ENCODE measurements at places on chromosomes 16 and 17.

DNA sequence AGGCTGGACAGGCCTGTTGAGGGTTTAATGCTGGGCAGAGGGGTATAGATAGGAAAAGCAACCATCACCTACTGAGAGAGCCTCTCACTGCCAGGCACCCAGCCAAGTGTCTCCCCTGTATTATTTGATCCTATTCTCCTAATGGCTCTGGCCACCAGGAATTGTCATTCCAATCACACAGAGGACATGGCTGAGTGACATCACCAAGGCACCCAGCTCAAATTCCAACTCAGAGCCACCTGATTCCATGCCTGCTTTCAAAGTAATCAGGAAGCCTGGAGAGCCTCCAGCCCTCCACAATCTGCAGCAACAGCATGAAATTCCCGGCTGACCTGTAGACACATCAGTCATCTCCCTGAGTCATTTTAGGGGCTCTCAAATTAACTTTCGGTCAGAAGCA lies 368.9 kb upstream of the C16orf82 start:
- DNase-seq = no peak

- DNase-seq = no peak
Measured at GRCh38 chr17:19978805-19979211, 1.2 kb upstream of the AKAP10 start.

DNA sequence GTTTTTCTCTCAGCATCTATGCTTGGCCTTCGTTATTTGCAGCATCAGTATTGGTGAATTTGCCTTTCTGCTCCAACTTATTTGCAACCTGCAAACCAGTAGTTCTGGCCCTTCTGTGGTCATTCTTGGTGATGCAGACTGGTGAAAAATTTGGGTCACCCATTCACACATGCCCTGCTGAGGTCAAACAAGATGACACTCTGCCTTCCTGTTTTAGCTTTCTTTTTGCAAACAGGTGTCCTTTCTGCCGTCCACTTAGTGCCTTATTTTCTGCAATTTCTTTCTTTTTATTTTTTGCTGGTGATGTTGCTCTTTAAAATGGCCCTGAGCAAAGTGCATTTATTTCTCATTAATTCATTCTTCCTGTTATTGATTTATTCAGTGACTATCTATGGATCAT lies 31.3 kb downstream of the PLCG2 start:
- DNase-seq = no peak

DNA sequence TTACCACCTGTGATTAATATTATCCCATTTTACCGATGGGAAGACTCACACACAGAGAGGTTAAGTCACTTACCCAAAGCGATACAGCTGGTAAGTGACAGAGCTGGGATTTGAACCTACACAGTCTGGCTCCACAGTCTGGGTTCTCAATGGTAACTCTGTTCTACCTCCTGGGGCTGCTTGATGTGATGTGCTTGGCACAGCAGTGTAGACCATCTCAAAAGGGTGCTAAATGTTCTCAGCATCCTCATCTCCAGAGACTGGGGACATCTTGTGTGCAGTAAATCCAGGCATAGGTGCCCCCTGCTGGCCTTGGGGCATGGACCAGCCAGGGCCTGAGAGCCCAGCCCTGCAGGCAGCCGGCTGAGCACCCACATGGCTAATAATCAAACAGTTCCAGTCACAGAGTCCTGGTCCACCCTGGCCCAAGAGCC lies 15.4 kb upstream of the KATNB1 start:
- no peak for DNase-seq

- DNase-seq = no peak
Measured at GRCh38 chr17:17667231-17667630, 14.0 kb upstream of the RAI1 start.

DNA sequence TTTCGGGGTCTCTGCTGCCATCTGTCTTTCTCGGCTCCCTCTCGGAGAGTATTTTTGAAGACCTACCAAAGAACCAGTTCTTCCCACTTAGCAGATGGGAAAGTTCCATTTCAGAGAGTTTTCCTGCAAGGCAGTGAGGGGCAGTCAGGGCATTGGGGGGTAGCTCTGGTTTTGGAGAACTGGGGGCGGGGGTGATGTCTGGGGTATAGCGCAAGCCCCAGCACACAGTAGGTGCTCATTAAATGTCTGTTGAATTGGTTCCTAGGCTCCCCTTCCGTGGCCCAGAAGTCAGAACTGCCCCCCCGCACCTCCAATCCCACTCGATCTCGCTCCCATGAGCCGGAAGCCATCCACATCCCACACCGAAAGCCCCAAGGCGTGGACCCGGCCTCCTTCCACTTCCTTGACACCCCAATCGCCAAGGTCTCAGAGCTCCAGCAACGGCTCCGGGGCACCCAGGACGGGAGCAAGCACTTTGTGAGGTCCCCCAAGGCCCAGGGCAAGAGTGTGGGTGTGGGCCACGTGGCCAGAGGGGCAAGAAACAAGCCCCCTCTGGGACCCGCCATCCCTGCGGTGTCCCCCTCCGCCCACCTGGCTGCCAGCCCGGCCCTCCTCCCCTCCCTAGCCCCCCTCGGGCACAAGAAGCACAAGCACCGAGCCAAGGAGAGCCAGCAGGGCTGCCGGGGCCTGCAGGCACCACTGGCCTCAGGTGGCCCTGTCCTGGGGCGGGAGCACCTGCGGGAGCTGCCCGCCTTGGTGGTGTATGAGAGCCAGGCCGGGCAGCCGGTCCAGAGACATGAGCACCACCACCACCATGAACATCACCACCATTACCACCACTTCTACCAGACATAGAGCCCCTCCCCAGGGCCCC lies 47.9 kb downstream of the SNX20 start:
- no peak for DNase-seq

DNA sequence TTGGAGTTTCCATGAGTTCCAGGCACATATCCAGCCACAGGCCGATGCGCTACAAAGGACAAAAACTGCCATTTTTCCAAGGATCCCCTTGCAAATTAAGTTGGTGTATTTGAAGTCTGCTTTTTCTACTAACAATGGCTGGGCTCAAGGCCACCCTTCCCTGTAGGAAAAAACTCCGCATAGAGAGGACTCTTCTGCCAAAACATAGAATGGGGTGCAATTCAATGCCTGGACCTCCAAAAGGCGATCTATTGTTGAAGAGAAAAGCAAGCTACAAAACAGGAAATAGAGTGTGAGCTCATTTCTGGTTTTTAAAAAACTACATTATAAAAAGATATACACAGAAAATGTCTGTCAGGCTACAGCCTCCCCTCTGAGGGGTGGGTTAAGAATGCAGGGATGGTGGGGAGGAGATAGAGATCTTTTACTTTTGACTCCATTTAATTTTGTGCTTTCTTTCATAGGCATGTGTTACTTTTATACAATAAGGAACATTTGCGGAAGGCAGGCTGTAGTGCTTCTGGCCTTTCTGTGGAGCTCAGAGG lies 22.9 kb upstream of the PRSS54 start:
- no peak for DNase-seq

DNA sequence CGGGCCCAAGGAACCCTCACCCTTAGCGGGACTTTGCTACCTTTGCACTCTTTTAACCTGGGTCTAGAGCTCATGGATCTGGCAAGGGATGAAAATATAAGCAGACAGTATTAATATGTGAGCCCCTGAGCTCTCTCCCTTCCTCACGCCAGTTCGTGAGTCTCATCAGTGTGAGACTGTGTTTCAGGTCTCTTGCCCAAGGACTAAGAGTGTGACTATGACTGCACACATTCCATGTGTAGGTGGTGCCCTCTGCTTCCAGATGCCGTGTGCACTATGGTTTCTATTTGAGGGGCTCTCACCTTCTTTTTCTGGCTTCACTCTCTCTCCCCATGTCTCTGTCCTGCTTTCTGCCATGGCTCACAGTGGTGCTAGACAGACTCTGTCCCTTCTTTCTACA lies 40.5 kb downstream of the DHRS7B start:
- DNase-seq = no peak

GRCh38 chr16:55475919-55476318 lies 3.1 kb upstream of the MMP2 start:
- no peak for DNase-seq

DNA sequence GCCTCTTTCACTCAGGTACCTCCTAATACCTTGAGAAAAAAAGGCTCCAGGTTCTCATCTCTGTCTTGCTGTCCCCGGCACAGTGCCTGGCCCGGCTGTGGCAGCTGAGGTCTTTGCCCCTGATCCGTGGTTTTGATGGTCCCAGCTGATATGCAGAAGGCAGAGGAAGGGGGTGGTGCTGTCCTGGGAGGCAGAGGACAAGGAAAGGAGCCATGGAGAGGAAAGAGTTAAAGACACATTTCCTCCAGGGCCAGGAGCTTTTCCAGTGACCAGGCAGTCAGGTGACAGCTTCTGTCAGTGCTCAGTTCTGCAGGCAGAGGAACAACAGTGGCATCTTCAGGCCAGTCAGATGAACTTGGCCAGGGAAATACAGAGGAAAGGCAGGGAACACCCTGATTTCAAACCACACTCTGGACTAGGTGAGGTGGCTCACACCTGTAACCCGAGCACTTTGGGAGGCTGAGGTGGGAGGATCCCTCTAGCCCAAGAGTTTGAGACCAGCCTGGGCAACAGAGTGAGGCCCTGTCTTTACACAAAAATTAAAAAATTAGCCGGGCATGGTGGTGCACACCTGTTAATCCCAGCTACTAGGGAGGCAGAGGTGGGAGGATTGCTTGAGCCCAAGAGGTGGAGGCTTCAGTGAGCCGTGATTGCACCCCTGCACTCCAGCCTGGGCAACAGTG lies 3.3 kb upstream of the COG1 start:
- no peak for DNase-seq

DNA sequence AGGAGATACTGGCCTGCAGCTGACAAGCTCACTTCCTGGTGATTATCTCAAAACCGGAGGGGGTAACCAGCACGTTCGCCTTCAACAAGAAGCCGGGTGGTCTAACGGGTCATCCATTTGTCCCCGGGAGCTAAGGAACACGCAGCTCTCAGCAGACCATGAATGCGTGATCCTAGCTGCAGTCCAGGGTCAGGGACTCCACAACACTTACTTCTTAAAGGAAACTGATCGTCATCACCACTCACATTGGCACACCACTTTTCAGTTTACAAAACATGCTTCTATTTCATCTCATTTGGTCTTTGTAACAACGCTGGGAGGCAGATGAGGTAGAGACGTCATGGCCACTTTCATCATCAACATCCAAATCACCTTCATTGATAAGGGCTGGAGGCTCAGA lies 25.2 kb downstream of the COTL1 start:
- DNase-seq = no peak

DNA sequence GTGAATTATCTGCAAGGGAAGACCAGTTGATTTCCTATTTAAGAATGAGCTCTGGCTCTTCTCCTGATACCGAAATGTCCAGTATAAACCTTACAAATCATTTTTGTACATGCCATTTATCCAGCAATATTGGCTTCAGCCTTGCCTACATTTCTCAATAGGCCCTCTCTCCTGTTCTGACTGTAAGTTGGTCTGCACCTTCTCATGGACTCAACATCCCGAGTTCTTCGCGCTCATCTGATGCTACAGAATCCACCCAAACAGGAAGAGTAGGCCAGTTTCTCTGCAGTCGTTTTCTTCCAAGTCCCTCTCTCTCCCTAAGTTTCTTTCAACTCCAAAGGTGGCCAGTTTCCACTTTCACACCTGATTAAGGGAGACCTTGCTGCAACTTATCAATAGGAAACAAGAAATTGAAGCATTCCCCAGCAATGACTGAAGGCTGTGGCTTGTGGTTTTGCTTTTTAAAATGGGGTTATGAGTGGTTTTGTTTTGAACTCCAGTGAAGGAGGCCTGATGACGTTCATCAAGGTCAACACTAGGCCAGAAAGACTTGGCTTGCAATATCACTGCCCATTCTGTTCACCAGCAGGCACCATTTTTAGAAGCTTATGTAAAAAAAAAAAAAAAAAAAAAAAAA lies 383.0 kb downstream of the MAF start:
- DNase-seq = no peak

DNA sequence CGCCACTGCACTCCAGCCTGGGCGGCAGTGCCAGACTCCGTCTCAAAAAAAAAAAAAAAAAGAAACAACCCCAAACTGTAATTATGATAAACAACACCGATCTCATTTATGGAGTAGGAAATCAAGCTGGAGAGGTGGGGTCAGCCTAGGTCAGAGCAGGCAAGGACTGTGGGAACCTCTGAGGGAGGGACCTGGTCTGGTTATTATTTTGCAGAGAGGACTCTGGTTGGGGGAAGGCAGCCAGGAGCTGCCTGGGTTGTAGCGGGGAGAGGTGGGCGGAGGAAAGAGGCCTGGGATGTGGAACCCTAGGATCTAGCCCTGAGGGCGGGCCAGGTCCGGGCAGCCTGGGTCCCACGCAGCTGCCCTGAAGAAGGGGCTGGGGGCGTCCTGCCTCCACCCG lies 10.9 kb upstream of the HS3ST6 start:
- DNase-seq = no peak

GRCh38 chr17:74604200-74604599 lies 12.1 kb upstream of the CD300LD start:
- no peak for DNase-seq

- no peak for DNase-seq
Measured at GRCh38 chr16:74111456-74111982, 185.1 kb upstream of the PSMD7 start.

GRCh38 chr16:57740423-57741071 lies 5.0 kb downstream of the KATNB1 start:
- no peak for DNase-seq

- DNase-seq = no peak
Measured at GRCh38 chr16:88628512-88628974, 9.8 kb upstream of the IL17C start.

DNA sequence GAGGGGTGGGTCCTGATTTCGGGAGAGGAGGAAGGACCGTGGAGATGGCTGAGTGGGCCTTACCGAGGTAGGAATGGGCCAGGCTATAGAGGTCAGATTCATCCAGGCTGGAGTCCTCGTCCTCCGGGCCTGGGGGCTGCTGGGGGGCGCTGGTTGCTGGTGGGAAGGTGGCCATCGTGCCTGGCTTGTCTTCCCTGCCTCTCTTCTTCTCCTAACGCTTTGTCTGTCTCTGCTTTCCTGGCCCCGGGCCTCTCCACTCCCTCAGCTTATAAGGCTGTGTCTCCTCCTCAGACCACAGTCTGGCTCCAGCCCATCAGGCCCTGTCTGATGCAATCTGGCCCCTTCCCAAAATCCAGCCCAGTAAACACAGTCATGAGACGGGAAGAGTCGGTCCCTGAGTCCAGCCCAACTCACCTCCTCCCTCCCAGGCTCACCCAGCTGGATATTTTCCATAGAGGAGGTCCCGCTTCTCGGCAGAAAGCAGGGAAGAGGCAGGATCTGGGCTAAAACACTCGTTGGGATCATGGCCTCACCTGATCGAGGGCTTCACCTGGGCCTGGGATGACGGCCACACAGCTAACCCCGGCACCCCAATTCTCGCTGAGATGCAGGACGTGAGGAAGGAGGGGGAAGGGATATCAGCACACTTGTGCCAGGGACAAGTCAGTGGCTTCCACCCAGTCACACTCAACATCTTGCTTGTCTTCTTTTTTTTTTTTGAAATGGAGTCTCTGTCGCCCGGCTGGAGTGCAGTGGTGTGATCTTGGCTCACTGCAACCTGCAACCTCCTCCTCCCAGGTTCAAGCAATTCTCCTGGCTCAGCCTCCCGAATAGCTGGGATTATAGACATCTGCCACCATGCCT lies at the start of gene NUPR1:
Gene NUPR1, minus strand, starts transcription at position 242 of the 864 bp plus-strand sequence. Its CDS starts 67 bp downstream, at position 175.
- DNase-seq = peak; percentile 86

GRCh38 chr17:82214012-82214628 lies 1.5 kb upstream of the CCDC57 start:
- no peak for DNase-seq

Data from thoracic aorta (tissue), 2 donors.